GM03348 (cell line): ENCODE measurements at places on chromosomes 7 and 10.
A peak's percentile ranks its signal among the peaks of the same experiment; 100 is the strongest.

- peak; percentile 44 for DNase-seq
Observed at GRCh38 chr7:150370612-150371071, 2.0 kb downstream of the REPIN1 start.

DNA sequence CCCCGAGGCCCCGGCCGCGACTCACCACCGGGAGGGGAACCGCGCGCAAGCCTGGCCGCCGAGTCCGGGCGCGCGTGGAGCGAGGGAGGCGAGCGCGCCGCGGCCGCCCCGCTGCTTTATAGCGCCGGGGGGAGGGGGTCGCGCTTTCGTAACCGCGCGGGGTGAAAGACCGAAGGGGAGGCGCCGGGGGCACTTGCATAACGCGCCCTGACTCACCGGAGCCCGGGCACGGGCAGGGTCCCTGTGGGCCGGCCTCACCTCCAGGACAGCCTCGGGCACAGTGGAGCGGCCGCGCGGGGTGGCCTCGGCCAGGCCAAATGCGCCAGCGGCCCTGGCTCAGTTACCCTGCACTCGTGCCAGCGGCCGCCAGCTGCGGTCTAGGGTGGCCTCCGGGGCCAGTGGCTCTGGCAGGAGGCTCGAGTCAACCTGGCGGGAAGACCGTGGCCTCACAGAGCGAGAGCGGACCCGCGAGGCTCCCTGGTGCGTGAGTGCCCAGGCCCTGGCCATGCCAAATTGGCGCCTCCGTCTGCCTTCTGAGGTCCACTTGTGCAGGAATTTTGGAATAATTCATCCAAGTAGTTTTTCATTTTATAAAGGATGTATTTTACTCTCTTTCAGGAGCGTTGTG, at the start of gene RBP4:
Gene RBP4, minus strand, starts transcription at position 90 of the 628 bp plus-strand sequence. CDS start 207 bp downstream, outside the sequence.
- peak; percentile 24 for DNase-seq

DNA sequence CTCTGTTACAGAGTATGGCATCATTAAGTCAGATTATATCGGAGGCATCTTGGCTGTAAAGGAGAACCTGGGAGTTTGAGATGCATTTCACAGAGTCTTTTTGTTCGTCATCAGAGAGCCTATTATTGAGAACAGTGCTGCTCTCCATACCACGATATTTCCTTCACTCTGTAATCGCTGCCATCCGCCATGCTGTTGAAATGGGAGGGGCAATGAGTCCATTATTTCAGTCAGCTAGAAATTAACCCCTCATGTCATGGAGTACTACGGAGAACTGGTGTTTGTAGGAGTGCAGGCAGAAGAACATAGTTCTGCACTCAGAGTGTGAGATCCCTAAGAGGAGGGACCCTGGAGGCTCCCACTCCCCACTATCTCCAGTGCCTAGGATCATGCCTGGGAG, 59.2 kb downstream of the SLC16A12 start:
- no peak for DNase-seq

DNA sequence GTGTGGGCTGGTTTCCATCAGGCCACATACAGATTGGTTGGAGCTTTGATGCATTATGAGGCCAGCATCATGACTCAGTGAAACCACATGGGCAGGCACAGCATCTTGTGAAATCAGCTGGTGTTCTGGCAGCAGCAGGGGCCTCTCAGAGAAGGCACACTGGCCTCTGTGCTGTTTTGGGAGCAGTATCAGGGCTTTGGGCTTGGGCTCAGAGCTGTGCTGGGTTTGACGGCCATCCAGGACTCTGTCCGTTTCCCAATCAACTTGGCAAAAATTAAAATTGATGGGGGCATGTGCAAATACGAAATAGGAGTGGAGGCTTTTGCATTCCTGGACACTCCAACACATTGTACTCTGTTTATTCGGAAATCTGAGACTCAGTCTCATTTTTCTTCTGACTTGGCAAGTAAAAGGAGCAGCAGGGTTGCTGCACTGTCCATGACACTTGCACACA, 190.9 kb downstream of the BMPER start:
- peak; percentile 93 for DNase-seq

- DNase-seq: no peak
Observed at GRCh38 chr10:92031580-92031979, 108.0 kb downstream of the BTAF1 start.

DNA sequence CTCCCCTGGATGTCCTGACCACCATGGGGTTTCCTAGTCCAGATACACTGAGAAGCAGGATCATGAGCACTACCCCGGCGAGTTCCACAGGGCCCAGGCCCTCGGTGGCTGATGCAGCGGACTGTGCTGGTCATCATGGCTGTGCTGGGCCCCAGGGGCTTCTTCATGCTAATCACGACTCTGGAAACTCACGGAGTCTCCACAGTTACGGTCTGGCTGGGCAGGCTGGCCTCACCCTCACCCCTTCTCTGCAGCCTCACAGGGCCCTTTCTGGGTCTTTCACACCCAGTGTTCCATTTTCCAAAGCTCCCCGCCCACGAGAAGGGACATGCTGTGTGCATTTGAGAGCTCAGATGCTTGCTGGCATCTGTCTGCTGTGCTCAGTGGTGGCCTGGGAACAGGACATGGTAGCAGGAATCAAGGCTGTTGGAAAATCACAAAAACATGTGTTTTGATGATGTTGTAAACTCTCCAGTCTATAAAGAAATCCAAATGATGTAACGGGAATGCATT, 119.0 kb downstream of the PTPN20 start:
- DNase-seq: no peak

DNA sequence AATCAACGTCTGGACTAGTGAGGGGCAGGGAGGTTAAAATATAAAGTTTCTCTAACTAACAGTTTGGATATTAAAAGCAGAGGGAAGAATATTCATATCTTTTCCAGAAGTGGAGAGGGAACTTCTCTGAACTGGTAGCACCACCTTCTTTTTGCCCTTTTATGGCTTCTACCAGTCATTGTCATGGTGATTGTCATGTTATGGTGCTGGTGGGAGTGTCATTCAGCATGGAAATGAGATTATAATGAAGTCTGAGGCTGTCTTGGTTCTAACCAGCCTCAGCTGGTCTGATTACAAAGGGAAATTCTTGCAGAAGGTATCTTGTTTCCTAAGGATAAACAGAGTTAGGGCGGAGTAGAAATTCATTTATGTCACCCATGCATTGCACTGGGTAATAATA, 523.8 kb downstream of the ZWINT start:
- no peak for DNase-seq

DNA sequence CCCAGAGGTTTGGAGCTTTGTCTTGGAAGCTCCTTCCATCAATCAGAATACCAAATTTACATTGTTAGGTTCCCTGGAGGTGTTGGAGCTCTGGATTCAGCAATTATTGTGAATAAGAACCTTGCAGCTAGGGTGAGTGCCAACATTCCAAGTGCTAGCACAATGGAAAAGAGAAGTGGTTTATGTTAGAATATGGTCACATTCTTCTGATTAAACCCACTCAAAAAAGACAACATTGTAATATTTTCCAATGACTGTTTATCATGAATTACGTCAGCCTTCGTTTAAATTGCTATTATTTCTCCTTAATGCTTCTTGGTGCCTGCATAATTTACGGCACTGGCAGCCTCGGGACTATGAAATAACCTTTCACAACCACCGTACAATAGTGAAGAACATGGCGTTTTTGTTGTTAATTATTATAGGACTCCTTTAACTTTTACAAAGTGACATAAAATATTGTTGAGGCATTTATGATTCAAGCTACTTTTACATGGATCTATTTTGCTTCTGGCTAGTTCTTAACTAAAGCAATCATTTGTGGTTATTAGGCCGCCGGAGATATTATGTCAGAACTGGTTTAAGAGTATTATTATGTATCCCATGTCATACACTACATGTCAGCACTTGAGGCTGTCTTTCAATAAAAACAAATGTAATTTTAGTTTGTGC, 117.7 kb downstream of the ARID5B start:
- DNase-seq: no peak

GRCh38 chr7:70635633-70636032, 496.3 kb upstream of the GALNT17 start:
- no peak for DNase-seq

GRCh38 chr10:10956681-10957542, 60.8 kb upstream of the CELF2 start:
- DNase-seq: no peak

- peak; percentile 71 for DNase-seq
Observed at GRCh38 chr7:44307301-44307900, 18.0 kb downstream of the CAMK2B start.

DNA sequence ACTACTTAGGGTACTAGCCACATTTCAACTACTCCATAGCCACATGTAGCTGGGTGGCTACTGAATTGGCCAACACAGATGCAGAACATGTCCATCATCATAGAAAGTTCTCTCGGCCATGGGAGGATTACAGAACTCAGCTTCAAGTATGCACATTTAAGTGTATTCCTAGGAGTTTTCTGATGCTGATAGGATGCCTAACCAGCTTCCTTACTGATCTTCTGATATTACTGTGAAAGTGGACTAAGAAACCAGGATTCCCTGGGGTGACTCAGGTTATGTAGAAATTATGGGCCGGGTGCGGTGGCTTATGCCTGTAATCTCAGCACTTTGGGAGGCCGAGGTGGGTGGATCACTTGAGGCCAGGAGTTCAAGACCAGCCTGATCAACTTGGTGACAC, 125.5 kb downstream of the FRMD4A start:
- DNase-seq: no peak

GRCh38 chr7:56483861-56484550, 367.8 kb upstream of the NUPR2 start:
- no peak for DNase-seq
